Head of caudate nucleus (tissue), 42 donors: ENCODE measurements at places on chromosomes 3 and 15.

- peak; percentile 19 for DNase-seq
Measured at GRCh38 chr3:3729261-3729660, 70.0 kb upstream of the LRRN1 start.

- DNase-seq = no peak
Measured at GRCh38 chr3:194485468-194485880, 1.3 kb downstream of the ATP13A3 start.

- no peak for DNase-seq
Measured at GRCh38 chr3:27219127-27219845, 149.9 kb downstream of the NEK10 start.

- no peak for DNase-seq
Measured at GRCh38 chr15:79916502-79917132, 19.8 kb upstream of the MTHFS start.

- DNase-seq = no peak
Measured at GRCh38 chr3:123046262-123047061, 18.9 kb upstream of the SEMA5B start.

DNA sequence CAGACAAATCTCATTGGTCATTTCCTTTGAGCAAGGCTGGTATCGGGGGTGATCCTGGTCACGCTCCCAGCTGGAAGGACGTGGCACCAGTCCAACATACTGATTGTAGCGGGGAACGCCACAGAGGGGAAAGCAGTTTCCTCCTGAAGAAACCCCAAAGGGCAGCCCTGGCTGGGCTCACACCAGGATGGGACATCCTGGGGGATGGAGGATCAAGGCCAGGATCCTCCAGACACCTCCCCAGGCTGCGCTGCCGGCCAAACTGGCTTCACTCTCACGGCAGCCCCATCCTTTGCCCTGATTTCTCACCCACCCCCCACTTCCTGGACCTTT is 36.6 kb downstream of the MUC20 start:
- DNase-seq = no peak

DNA sequence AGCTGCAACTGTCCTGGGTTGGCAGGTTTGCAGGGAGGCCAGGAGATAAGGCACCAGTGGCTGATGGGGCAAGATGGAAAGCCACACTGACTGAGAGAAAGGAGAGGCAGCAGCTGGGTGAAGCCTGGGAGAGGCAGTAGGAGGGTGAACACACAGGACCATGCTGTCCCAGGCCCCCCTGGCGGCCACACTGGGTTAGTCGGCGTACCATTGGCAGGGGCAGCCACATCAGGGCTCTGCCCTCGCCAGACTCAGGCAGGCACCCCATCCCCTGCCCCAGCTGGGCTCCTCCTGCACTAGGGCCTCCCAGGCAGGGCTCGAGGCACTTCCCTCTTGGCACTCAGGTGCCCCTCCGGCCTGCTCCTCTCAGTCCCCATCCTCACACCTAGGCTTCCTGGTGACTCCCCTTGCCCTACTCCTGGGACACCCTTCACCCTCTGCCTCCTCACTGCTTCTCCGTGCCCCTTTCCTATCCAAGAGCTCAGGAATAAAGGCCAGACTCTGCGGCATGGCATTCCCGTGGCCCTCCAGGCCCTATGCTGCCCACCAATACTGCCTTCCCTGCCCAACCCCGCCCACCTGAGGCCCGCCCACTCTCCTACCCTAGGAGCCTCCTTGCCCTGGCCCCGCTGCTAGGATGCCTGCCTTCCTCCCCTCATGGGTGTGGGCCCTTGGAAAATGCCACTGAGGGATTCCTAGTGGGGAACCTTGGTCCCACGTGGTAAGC is 28.7 kb upstream of the DUSP7 start:
- DNase-seq = no peak

DNA sequence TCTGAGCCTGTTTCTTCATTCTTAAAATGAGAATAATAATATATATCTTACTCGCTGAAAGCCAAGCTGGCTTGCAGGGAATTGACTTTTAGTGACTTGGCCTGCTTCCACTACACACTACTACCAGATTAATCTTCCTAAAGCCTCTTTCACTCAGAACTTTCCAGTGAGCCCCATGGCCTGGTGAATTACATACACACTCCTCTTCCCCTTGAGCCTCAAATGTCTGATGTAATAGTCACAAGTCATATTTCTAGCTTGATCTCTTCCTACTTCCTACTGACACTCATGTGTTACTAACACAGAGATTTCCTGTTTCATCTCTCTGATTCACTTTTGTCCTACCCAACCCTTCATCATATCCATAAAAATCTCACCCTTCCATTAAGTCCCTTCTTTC is 82.7 kb upstream of the SOX2 start:
- no peak for DNase-seq

- no peak for DNase-seq
Measured at GRCh38 chr3:156600834-156601233, 45.9 kb upstream of the SSR3 start.

GRCh38 chr15:69161079-69161877 is 843 bp downstream of the GLCE start:
- peak; percentile 80 for DNase-seq

DNA sequence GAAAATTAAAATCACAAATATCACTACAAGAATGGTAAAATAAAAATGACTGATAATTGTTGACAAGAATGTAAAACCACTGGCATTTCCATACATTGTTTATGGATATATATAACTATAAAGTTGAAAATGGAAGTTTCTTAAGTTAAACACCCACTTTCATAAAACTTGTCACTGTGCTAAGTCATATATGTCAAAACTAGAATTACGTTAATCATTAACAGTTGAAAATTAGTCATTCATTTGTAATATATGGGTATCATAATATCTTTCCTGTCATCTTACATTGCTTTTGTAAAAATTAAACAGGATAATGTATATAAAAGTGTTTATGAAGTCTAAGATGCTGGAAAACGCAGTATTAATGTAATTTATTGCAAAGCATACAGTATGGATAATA is 1398.6 kb upstream of the ALCAM start:
- no peak for DNase-seq

DNA sequence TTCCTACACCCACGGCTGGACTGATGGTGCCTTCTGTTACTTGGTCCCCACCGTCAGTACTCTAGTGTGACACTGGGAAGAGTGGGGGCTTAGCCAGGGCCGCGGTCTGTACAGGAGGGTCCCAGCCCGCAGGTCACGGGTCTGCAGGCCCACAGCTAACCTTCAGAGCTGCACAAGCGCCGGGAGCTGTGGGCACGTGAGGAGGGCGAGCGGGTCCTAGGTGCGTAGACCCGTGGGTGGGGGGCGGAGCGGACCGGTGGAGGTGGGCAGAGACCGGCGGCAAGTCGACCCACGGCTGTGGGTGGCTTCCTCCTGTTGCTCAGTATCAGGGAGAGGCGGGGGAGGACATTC is 1.2 kb downstream of the TNFAIP8L3 start:
- DNase-seq = peak; percentile 24

- no peak for DNase-seq
Measured at GRCh38 chr3:67998281-67998680, 343.9 kb upstream of the SUCLG2 start.

DNA sequence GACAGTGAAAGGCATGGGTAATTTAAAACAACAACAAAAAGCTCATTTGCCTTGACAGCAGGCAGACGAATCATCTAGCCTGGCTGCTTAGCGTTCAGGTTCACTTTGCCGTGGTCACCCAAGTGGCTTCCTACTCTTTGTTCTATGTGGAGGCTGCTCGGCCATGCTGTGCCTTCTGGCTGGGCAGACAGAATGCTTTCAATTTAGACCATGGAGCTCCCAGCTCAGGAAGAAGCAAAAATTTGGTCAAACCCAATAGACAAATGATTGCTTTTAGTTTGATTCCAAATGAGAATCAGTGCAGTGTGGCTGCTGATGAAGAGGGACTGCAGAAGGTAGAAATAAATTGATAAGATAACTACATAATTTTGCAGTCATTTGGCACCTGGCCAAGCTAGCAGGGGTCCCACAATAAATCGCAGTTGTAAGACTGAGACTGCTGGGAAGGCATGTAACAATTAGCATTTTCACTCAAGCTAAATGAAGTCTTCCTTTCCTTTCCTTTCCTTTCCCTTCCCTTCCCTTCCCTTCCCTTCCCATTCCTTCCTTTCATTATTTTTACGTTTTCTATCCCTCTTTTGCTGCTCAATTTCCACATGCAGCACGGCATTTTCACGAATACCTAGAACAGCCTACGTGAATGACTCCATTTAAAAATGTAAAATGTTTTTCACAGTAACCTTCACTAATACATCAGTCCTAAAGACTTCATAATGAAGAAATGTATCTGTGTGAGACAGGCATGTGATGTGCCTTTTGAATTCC is 360.4 kb upstream of the TGFBR2 start:
- DNase-seq = no peak

DNA sequence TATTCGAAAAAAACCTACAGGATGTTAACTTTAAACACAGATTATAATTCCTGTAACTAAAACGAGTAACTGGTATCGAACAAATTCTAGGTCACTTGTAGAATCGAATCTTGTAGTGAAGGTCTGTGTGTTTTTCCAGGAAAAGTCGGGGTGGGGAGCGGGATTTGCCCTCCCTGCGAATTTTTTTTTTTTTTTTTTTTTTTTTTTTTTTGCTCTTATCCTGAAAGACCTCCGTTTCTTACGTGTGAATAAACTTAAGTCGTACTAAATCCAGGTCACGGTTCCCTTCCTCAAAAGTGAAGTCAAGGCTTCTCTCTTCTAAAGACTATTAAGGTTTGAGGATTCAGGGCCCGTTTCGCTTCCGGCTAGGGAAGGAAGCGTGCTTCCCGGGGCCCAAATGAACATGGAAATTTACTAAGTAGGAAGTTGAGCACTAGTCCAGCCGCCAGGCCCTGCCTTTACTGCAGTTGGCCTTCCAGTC is 770 bp downstream of the TBC1D5 start:
- DNase-seq = no peak

DNA sequence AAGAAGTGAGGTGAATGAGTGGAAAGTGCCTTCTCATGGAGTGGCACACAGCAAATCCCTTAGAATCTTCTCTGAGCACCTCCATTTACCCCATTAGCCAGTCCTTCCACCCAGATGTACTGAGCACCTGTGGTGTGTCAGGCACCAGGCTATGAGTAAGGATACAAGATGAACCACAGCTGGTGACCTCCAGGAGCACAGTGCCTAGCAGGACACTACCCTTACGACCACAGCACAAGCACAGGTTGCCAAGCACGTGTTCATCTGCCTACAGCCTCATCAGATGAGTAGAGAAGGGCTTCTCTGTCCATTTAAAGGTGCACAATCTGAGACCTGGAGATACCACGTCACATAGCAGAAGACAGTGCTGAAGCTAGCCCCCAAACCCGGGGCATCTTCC is 6.2 kb downstream of the MYLK start:
- no peak for DNase-seq

GRCh38 chr3:60855250-60855649 is 396.0 kb downstream of the FHIT start:
- DNase-seq = no peak

DNA sequence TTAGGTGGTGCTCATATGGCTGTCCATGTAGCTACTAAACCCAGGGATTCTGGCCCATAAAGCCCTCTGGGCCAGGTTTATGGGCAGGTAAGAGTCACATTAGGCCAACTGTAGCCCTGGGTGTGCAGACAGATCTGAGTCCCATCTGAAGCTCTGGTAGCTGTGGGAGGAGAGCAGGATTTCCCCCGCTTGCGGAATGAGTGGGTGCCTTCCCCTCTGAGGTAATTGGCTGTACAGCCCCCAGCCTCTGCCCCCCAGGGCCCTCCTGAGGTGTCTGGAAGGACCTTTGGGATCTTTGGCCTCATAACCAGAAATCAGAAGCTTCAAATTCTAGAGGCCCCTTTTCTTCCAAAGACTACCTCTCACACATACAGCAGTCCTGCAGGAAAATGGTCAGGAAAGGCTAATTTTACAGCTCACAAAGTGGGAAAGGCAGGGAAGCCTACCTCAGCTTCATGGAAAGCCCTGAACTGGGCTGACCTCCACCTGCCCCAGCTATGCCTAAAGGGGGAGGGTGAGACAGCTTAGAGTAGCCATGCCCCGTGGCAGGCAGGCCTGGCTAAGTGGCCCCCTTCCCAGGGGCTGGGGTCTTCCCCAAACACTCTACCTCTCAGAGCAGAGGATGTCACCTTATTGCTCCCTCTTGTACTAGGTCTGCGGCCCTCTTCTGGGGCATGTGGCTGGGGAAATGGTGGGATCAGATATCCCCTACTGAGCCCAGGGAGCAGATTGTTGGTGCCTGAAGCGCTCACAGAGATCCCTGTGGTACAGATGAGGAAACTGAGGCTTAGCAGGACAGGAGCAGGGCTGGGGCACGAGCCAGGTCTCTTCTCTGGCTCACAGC is 16.8 kb downstream of the HEMK1 start:
- DNase-seq = no peak

GRCh38 chr3:107824822-107825371 is 265.9 kb downstream of the CD47 start:
- DNase-seq = no peak

DNA sequence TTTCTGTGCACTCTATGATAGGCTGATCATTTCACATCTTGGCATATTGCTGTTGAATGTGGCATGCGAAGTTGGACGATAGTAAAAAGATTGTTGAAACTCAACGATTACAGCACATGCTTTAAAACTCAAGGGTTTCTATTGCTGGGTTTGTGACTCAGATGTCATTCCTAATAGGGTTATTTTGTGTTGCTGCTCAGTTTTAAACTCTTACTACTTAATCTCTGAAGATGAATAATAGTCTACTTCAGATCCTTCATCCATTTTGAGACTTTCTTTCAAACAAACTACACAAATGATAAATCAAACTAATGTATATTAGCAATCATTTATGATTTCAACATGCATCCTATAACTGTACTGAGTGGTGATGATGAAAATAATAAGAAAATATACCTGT is 71.3 kb upstream of the MBNL1 start:
- no peak for DNase-seq
